ENCODE measurements at places on chromosomes 16 and 17.

DNA sequence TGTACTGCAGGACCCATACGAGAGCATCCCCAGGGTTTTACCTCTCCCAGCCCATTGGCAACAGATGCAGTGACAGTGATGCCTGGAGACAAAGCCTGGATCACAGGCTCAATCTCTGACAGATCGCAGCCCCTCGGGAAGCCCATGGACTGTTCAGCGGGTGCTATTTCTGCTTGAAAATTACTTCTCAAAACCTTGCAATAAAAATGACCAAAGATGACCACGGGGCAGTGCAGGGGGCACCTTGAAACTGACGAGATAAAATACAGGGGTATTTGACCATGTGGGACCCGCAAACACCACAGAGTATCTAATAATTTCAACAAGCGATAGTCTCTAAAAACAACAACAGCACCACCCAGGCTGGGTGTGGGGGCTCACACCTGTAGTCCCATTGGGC, 118.3 kb downstream of the C16orf95 start:
- no peak for DNase-seq

DNA sequence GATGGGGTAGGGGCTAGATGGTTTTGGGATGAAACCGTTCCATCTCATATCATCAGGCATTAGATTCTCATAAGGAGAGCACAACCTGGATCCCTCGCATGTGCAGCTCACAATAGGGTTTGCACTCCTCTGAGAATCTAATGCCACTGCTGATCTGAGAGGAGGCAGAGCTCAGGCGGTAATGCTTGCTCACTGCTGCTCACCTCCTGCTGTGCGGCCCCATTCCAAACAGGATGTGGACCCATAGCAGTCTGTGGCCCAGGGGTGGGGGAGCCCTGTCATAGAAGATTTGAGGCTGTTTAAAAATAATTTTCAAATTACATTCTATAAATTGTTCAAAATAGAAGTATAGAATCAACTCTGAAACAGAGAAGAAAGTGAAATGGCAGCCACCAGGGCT, 50.8 kb downstream of the PHKB start:
- no peak for DNase-seq

DNA sequence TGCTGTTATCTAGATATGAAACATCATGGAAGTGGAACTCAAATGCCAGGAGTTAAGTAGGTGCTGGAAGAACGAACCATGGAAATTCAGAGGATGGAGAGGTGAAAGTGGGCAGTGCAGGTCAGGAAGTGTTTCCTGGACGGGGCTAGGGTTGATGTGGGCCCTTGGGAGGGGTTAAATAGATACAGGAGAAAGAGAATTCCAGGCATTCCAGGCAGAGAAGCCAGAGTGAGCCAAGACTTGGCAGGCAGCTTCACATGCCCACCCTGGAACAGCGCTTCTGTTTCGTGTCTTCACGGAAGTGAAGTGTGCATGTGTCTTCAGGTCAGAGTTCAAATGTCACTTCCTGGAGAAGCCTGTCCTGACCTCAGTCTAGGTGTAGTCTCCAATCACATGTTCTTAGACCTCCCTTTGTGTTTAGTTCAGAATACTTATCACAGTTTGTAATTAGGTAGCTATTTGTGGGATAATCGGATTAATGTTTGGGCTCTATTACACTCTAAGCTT, 41.3 kb downstream of the GP2 start:
- no peak for DNase-seq

GRCh38 chr16:67551972-67552371, 10.4 kb upstream of the CTCF start:
- no peak for DNase-seq

DNA sequence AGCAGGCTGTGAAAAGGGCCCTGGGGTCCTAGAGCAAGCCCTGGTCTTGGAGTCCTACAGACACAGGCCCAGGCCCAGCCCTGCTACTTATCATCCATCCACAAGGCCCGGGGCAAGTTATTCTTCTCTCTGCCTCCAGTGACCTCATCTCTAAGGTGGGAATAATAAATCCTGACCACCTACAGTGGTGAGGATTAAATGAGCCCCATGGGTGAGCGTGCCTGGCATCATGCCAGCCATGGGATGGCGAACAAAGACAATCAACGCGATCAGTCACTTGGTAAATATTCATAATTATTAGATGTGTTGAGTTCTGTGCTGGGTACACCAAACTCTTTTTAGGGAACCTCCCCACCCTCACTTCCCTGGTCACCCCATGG, 5.5 kb downstream of the KRT15 start:
- DNase-seq: no peak

Data from HS-5 (cell line).